Esophagus (tissue), 2 donors: ENCODE measurements at places on chromosomes 2 and 18. TPM values are rescaled to one million over a fixed set of nuclear protein-coding genes. Genes with fewer than 3 reads are reported as not detected.

UPP2 gene
- not detected for polyA plus RNA-seq

CLIP4 gene
- 12.4 TPM for polyA plus RNA-seq

IL37 gene
- polyA plus RNA-seq = 0.06 TPM

NTSR2 gene
- polyA plus RNA-seq = not detected

TFCP2L1 gene
- polyA plus RNA-seq = 4.3 TPM

GKN1 gene
- polyA plus RNA-seq = 0.25 TPM

GPR35 gene
- 2.1 TPM for polyA plus RNA-seq
